CD8-positive, alpha-beta memory T cell (primary cell): ENCODE measurements at places on chromosomes 16 and 17. TPM values are rescaled to one million over a fixed set of nuclear protein-coding genes. Genes with fewer than 3 reads are reported as not detected.

The PAGR1 gene
- polyA plus RNA-seq, result 53.1 TPM

The C17orf78 gene
- polyA plus RNA-seq, result not detected

GRCh38 chr16:66741950-66742808, 9.2 kb downstream of the DYNC1LI2 start:
- no peak overlapping the region for H3K4me3 ChIP-seq
- DNase-seq, result no peak
- no peak overlapping the region for H3K27ac ChIP-seq

DNA sequence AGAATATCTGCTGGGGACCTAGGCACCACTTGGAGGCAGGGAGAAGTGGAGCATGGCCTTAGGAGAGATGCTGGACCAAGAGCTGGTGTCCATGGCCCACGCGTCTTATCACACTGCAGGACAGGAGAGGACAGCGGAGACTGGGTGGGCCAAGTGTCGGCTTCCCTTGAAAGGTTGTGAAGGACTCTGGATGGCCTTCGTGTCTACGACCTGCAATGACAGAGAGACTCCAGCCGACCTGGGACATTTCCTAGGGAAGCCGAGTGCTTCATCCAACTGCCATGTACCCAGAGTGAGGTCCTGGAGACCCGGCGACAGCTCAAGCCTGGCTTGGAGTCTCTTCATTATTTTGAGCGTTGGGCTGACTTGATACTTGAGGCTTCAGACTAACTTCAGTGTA, 20.5 kb downstream of the C1QTNF1 start:
- no peak overlapping the region for H3K4me3 ChIP-seq
- no peaks in the 10 kb centered on the region for H3K4me1 ChIP-seq
- DNase-seq, result no peak
- H3K36me3 ChIP-seq, result no peaks in the 10 kb centered on the region
- H3K27me3 ChIP-seq, result no peaks in the 10 kb centered on the region
